Muscle of arm (tissue), 14 donors: ENCODE measurements at places on chromosomes 16 and 17. TPM values are rescaled to one million over a fixed set of nuclear protein-coding genes. Genes with fewer than 3 reads are reported as not detected.

DNA sequence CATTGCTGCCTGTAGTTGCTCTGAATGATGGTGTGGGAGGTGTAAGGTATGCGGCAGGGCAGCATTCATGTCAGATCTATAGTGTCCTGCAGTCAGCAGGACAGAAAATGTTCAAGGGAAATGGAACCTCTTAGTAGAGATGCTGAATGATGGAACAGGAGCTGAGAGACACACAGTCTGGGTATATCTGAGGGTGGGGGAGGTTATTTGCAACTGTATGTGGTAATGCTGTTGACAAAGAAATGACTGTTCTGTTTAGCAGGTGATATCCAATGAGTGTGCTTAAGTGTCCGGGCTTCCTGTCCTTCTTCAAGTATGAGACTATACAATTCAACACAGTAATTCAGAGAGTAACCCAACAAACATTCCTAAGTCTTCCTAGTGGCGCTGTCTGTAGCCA lies 46.6 kb downstream of the STH start:
- DNase-seq: no peak

Gene TNP2
- polyA plus RNA-seq: not detected

GRCh38 chr16:88144028-88144511 lies 192.8 kb downstream of the BANP start:
- DNase-seq: no peak

Gene SMCR8
- 8.0 TPM for polyA plus RNA-seq

Gene NAA38
- 34.8 TPM for polyA plus RNA-seq

Gene EPN3
- 3.5 TPM for polyA plus RNA-seq
